Activated CD4-positive, CD25-positive, alpha-beta regulatory T cell (primary cell): ENCODE measurements at places on chromosomes 3 and 15.

DNA sequence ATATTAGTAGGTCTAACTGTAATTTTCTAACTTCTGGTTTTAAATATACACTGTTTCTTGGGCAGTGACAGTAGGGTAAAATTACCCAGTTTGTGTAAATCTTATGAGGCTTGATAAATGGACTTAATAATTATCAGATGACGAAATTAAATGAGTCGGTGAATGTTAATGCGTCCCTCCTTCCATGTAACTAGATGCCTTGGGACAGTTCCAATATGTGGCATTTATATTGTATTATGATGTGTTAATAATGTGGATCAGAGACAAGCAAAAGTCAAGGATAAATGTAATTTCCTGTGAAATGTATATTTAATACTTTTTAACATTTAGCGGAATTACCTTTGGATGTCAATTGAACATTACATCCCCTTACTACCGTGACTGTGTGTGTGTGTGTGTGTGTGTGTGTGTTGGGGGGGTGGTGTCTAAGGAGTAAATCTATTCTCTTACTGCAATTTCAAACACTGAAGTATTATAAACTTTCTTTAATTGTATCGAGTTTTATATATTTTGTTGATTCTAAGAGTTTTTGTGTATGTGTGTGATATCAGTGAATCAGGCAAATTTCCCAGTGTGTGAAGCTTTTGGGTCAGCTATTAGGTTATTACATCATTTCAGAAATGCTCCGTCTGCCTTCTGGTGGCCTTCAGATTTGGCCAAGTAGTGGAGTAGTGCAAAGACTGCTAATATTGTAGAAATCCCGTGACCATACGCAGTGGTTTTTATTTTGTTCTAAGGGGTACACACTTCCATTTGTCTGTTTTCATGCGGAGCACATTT, 50.1 kb downstream of the CNTN4 start:
- DNase-seq, result no peak

DNA sequence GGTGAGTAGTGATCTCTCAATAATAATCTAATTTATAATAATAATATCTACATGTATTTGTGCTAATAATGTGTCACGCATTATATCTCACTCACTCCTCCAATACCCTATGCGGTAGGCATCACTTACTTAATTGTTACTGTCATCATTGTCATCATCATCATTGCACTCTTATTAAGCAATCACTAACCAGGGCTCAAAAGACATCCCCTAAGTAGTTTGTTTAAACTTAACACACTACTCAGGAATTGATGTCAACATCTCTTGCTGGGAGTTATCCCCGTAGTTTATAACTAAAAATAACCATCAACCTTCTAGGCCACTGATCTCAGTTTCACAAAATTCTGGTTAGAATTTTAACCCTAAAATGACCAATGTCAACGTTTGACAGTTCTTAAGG, 56.8 kb upstream of the ICE2 start:
- DNase-seq, result no peak

- no peak for DNase-seq
Observed at GRCh38 chr3:62159709-62160092, 213.6 kb downstream of the FEZF2 start.

DNA sequence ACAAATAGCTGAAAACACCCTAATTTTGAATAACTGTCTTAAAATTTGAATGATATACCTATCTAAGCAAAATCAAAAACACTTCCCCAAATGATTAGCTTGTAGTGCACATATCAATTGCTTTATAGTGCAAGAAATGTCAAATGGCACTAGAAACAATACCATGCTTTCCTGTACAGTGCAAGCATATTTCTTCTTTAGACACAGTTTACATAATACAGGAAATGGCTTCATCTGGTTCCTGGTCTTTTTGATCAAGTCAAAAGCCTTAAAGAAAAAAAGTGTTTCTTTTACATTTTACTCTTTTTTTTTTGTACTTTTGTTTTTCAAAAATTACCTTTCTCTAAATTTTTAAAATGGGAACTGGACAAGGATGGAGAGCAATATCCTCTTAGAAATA, 352.1 kb downstream of the MECOM start:
- no peak for DNase-seq

GRCh38 chr3:146626403-146627122, 21.4 kb upstream of the PLSCR5 start:
- DNase-seq, result no peak

DNA sequence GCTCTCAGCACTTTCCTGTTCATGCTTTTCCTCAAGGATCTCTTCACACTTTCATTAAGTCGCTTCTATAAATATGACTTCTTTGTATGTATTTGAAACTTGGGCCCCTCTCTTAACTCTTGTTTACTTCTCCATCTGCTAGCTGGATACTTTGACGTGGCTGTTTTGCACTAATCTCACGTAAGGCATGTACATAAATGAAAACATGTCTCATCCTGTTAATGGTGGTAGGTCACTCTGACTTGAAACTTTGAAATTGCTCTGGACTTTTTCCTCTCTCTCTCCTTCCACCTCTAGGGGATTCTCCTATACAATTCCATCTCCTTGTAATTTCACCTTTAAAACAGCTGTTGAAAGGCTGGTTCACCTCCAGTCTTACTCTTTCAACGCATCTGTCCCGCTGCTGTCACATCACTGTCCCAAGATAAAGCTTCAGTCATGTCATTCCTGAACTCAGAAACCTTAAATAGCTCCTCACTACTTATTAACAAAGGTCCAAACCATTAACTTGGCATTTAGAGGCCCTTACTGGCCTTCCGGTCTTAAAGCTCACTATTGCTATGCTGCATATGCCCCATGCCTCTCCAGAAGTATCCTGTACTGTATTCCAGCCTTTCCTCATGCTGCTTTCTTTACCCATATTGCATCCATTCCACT, 1.2 kb downstream of the BLOC1S6 start:
- DNase-seq, result no peak

- no peak for DNase-seq
Observed at GRCh38 chr3:154864947-154865346, 215.2 kb upstream of the MME start.

DNA sequence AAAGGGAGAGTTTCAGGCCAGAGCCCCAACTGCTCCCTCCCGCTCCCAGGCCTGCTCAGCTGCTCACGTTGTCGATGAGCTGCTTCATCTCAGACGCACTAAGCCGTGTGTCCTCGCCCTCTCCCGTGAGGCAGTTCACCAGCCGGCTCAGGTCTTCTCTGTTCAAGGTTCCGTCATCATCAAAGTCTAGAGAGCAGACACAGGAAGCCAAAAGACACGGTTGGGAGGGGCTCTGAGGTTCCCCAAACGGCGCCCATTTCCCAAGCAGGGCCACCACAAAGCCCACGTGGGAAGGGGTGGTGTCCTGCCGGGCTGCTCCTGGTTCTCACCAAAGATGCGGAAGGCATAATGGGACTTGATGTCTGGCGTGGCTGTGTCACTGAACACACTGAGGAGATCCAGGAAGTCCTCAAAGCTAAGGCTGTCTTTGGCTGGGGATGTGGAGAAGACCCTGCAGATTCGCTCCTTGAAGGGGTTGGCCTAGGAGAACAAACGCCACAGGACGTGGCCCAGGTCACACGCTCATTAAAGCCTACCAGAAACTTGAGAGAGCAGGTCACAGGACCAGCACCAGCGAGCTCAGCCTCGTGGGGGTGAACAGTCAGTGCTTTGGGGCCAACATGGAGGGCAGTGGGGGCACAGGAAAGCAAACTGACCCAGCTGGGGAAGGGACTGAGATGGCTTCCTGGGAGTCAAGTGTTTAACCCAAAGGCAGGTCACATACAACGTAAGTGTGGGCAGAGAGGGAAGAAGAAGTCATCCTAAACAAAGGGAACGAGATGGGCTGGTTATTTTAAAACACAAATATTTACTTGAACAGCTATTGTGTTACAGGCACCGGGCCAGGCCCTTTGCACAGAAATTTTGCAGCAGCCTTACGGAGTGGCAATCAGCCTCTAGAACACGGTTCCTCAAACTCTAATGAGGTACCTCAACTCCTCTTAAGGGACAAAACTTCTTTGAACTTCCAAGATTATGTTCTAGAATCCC, 2.4 kb downstream of the CIB1 start:
- DNase-seq, result peak; percentile 22

- no peak for DNase-seq
Observed at GRCh38 chr3:50600141-50600753, 11.3 kb downstream of the CISH start.

DNA sequence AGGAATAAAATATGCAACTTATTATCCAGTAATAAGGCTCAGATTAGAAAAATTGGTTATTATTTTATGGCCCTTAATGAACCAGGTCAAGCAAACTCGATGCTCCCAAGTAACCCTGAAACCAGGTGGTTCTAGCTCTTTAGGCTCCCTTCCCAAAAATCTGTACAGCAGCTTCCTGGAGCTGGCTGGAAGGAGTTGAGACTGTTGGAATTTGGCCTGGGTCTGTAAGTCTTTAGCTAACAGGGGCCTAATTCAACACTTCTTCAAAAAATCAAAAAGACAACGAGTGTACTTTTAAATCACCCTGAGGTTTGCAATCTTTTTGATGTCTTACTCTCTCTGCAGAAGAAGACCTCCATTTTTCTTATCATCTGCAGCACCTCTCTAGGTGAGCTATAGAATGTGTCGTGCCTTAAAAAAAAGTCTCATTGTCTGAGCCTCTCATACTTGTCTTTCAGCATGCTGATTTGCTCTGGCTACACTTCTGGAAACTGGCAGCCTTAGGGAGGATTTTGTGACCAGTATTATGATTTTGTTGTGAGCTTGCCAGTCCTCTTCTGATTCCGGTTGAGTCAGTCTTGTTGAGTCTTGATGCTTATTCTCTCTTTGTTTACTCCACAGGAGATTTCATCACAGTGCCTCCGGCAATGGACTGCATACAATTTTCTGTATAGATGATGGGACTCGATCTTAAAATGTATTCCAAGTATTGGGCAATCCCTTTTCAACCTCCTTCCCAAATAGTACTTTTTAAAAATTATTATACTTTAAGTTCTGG, 235.0 kb upstream of the KBTBD8 start:
- DNase-seq, result no peak

GRCh38 chr3:41198526-41198925, 779 bp upstream of the CTNNB1 start:
- no peak for DNase-seq
